ENCODE measurements at places on chromosomes 6 and 20. TPM values are rescaled to one million over a fixed set of nuclear protein-coding genes. Genes with fewer than 3 reads are reported as not detected.

The SAMD10 gene
- 1.5 TPM for total RNA-seq

The ITPA gene
- total RNA-seq = 45.0 TPM

The NINL gene
- 10.5 TPM for total RNA-seq

The ENPP5 gene
- 4.7 TPM for total RNA-seq

The C20orf202 gene
- 0.35 TPM for total RNA-seq

The PGC gene
- total RNA-seq = not detected

The SNPH gene
- 3.9 TPM for total RNA-seq

The XKR7 gene
- total RNA-seq = 0.04 TPM

The GTF2H4 gene
- total RNA-seq = 15.5 TPM

The KIFC1 gene
- total RNA-seq = 10.5 TPM

The NFKBIE gene
- total RNA-seq = 4.5 TPM

The GDAP1L1 gene
- total RNA-seq = 0.18 TPM

The HLA-F gene
- total RNA-seq = 6.6 TPM

The NRN1 gene
- 23.9 TPM for total RNA-seq

The KIF13A gene
- total RNA-seq = 38.1 TPM

The C6orf58 gene
- total RNA-seq = 0.09 TPM

The SAMD3 gene
- 0.71 TPM for total RNA-seq

The YIPF3 gene
- 59.5 TPM for total RNA-seq

The SLC17A9 gene
- total RNA-seq = 1.7 TPM

The PSORS1C1 gene
- total RNA-seq = 1.3 TPM

The PSMF1 gene
- 25.3 TPM for total RNA-seq

The PFDN4 gene
- total RNA-seq = 95.5 TPM

The SLC35D3 gene
- not detected for total RNA-seq

The MBOAT1 gene
- total RNA-seq = 6.1 TPM

The PAK5 gene
- 0.04 TPM for total RNA-seq

The ZDHHC14 gene
- total RNA-seq = 3.4 TPM

The THBS2 gene
- total RNA-seq = 119 TPM

The FOXS1 gene
- 6.0 TPM for total RNA-seq

The VNN1 gene
- total RNA-seq = 0.13 TPM

The RAET1G gene
- 0.09 TPM for total RNA-seq

The GSTA3 gene
- total RNA-seq = not detected

The MARCKS gene
- 210 TPM for total RNA-seq

The PDE7B gene
- 10.3 TPM for total RNA-seq

The DLL1 gene
- 12.8 TPM for total RNA-seq
